ENCODE measurements at places on chromosomes 12 and 14.

DNA sequence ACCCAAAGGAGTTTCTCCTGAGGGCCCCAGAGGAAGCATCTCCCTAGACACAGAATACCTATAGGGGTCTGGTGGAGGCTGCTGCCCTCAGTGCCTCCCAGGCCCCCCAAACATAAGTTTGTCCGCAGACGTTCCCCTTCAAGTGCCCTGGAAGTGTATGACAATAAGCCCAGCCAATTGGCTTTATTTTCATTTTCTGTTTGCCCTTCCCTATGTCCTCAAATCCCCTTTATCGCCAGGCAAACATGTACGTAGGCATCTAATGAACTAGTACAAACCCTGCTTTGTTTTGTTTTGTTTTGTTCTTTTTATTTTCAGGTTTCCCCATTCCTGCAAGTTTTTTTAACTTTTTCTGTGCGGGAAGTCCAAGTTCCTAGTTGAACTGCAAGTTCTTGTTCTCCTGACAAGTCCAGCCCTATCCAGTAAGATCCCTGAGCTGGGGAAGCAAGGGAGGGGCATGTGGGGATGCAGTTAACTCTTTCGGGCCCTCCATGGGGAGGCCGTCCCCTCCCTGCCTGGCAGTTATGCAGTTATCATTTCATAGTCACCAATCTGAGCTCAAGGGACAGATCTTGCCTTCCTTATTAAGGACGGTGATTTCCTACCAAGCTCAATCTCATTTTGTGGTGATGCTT, 141.9 kb downstream of the KCNA5 start:
- no peak for DNase-seq

DNA sequence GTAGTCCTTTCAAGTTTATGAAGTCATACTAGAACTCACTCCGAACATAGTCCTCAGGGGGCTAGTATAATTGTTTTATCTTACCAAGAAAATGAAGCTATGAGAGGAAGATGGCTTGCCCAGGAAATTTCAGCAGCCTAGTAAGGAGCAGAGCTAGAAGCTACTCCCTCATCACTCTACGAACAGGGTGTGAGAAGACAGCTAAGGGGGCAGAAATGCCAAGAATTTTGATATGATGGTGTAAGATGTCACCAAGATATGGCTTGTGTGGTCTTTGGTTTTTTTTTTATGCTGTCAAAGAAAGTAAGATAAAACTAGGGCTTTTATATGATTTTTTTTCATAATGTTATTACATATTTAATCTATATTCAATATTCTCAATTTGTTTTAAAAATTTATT, 47.6 kb downstream of the PRICKLE1 start:
- DNase-seq: no peak

- DNase-seq: no peak
Measured at GRCh38 chr14:95069547-95069946, 87.8 kb downstream of the DICER1 start.

DNA sequence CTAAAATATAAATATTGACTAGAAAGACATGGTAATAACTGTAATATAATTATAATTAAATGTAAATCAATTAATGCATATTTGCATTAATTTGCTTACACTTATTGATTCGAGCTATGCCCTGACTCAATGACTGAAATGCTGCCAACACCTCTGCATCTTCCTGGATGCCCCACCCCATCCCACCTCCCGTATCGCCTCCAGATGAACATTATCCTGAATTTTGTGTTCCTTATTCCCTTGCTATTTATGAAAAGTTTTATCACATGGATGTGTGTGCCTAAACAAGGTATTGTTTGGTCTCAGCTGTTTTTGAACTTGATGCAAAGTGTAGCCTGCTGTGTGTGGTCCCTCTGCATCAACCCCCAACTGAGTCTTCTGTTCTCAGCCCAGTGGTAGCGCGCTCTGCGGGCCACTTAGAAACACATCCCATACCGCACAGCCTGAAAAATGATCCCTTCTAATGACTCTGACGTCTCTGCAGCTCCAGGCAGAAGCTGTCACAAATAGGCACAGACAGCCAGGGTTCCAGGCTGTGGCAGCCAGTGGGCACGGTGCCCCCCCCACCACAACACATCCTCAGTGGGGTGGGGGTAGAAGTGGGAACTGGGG, 96.5 kb downstream of the PRMT8 start:
- DNase-seq: no peak

DNA sequence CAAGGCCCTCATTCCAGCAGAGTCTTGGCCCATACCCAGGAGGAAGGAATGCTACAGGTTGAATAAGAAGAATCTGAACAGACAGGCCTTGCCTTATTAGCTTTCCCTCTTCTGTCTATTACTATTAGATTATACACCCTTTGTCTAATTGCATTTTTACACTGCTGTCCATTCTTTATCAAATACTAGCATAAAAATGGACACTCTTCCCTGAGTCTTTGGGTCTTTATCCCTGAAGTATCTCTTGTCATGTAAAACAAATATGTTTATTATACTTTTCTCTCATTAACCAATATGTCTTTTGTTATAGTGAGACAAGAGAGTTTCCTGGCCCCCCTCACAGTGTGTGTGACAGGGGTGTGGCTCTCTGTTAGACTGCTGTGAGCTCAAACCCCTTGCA, 897.4 kb upstream of the SEL1L start:
- DNase-seq: no peak

GRCh38 chr14:51596488-51597117, 55.1 kb upstream of the FRMD6 start:
- DNase-seq: no peak

DNA sequence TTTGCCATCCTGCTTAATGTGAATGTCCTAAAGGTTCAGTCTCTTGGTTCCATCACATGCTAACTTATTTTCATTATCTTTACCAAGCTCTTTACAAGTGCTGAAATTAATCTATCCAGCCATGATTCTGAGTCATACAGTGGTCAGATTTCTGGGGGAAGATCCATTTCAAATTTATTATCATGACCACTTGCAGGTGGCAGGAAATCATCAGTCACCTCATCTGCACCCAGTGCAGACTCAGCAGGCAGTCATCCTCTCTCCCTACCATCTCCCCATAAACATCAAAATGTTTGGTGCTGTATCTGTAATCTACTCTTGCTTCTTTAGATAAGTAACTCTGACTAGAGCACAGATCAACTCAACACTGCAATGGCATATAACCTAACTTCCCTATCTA, 23.5 kb downstream of the ATG14 start:
- no peak for DNase-seq

GRCh38 chr12:130486146-130486435, 148.4 kb downstream of the PIWIL1 start:
- no peak for DNase-seq

- peak; percentile 5 for DNase-seq
Measured at GRCh38 chr14:103514596-103515421, 7.8 kb downstream of the CKB start.

DNA sequence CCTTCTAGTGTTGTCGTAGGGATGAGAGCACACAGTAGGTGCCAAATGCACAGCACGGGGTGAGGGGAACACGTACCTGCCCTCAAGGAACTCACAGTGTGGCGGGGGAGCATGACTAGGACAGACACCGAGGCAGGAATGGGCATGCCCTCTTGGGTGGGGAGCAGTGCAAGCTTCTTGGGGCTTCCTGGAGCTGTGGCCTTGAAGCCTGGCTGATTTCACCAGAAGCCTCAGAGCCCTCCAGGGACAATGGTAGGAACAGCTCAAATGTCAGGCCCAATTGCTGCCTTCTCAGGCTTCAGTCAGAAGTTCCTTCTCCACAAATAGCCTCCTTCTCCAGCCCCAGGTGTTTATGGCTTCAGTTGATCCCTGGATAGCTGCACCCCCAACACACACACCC, 43.4 kb downstream of the TEAD4 start:
- no peak for DNase-seq

DNA sequence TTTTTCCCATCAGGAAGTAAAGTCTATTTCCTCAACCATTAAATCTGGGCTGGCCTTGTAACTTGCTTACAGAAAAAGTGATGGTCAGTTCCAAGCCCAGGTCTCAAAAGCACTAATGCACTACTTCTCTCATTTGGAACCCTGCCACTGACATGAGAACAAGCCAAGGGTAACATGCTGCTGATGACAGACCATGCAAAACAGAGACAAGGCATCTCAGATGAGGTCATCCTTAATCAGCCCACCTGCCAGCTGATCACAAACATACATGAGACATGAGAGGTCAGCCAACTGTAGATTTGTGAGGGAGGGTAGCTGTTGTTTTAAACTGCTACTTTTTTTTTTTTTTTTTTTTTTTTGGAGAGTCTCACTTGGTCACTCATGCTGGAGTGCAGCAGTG, 16.2 kb downstream of the TWF1 start:
- no peak for DNase-seq

DNA sequence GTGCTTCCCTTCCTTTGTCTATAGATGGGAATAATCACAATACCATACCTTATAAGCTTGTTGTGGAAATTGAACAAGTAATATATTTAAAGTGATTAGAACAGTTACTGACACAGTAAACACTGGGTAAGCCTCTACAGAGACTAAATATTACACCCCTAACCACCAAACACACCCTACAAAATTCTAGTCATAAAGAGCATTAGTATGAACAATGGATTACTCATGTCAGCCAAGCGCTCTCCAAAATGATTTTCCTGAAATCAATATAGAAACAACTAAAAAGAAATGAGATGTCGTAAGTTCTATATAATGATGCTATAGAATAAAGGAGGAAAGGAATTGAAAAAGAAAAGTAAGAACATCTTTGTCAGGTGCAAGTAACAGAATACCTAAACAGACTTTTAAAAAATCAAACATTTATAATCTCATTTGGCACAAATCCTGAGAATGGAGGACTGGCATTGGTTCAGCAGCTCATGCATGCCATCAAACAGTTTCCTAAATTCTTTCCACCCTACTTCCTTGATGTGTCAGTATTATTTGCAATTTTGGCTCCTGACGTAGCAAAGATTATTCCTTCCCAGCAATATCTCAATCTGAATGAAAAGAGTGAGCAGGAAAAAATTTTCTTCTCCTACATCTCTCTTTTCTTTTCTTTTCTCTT, 118.0 kb downstream of the SINHCAF start:
- no peak for DNase-seq

GRCh38 chr14:92651106-92651757, 97.2 kb downstream of the LGMN start:
- DNase-seq: no peak

- DNase-seq: no peak
Measured at GRCh38 chr12:91985002-91985787, 160.5 kb downstream of the BTG1 start.

GRCh38 chr14:72709916-72710611, 183.8 kb downstream of the DPF3 start:
- no peak for DNase-seq

- DNase-seq: no peak
Measured at GRCh38 chr14:56708704-56709103, 101.6 kb downstream of the OTX2 start.

- DNase-seq: no peak
Measured at GRCh38 chr12:109919456-109919855, 19.4 kb downstream of the TCHP start.

GRCh38 chr14:102138961-102139285, 774 bp upstream of the WDR20 start:
- DNase-seq: peak; percentile 53

- DNase-seq: no peak
Measured at GRCh38 chr12:19140381-19141236, 11.1 kb downstream of the PLEKHA5 start.

- no peak for DNase-seq
Measured at GRCh38 chr12:52606581-52607218, 5.4 kb upstream of the KRT72 start.

GRCh38 chr12:99495799-99496198, 151.8 kb upstream of the GARIN6 start:
- DNase-seq: no peak

DNA sequence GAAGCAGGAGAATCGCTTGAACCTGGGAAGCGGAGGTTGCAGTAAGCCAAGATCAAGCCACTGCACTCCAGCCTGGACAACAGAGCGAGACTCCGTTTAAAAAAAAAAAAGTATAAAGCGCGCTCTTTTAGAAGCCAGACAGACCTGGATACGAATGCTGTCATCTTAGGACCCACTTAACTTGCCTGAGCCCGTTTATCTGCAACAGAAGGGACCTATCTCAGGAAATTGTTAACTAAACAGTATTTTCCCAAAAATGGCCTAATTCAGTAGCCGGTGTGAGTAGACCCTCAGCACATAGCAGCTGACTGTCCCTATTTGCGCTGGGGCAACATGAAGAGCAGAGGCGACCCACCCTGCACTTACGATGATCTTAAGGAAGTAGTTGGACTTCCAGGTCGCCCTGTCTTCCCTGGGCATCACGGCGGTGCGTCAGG, 529 bp downstream of the RPLP0 start:
- no peak for DNase-seq

DNA sequence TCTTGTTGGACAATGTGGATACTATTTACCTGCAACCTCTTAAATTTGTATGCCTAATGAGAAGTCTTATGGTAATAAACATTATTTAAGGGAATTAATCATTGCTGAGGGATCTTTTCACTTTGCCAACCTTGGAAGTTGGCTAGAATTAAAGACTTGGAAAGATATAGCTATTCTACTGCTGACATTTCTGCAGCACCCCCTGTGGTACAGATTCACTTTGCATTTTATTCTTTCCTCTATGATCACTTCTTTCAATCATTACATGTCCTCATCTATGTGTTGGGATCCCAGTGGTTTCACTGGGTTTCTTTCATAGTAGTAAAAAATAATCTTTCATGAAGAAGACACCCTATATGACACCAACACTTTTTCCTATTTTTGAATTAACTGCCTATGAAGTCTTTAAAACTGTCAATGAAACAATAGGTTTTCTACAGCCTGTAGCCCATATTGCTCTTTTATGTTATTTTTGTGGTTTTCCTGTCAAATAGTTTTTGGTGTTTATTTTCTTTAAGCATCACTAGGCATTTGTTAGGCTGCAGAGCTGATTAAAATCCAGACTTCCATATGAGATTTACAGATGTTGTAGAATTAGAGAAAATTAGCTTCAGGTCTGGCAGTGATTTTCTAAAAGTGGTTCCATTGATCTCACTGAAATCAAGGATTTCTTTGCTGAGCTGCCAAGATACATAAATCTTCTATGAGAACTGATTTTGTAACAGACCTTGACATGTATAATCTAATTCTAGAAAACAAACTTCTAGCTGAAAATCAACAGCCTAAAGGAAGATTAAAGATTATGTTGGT, 256.1 kb downstream of the NAV3 start:
- no peak for DNase-seq

DNA sequence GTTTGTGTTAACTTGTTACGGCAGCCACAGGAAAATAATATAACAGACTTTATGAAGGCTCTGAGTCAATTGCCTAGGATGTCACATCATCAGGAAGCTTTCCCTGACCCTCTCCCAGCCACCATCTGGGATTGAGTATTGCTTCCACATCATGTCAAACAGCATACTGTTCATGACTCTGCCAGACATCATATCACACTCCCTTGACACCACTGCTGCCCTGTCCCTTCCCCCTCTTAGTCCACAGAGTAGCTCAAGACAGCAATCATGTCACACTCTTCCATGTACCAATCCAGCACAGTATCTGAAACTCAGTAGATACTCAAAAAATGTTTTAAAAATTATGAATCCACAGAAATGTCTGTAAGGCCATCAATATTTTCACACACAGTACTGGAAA, 168.0 kb downstream of the PIK3C2G start:
- no peak for DNase-seq
